ENCODE measurements at places on chromosomes 7 and 10.
A peak's percentile ranks its signal among the peaks of the same experiment; 100 is the strongest.

GRCh38 chr10:126060261-126060931 lies 164.0 kb downstream of the FANK1 start:
- no peak for DNase-seq

GRCh38 chr7:128790315-128791041 lies 1.3 kb upstream of the CCDC136 start:
- no peak for DNase-seq

DNA sequence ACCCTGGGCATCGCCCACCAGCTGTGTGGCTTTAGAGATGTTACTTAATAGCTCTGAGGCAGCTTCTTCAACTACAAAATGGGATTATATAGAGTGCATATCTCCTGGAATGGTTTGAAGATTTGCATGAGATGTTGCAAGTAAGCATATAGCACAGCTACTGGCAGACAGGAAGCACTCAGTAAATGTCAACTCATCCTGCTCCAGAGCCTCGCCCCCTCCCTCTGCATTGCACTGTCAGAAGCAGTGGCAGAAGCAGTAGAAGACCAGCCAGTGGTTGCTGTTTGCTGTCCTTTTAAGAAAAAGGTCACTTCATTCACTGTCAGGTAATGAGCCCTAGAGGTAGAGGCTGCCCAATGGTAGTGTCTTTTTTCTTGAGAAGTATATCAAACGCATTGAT lies 180.0 kb upstream of the GHITM start:
- DNase-seq: peak; percentile 10

DNA sequence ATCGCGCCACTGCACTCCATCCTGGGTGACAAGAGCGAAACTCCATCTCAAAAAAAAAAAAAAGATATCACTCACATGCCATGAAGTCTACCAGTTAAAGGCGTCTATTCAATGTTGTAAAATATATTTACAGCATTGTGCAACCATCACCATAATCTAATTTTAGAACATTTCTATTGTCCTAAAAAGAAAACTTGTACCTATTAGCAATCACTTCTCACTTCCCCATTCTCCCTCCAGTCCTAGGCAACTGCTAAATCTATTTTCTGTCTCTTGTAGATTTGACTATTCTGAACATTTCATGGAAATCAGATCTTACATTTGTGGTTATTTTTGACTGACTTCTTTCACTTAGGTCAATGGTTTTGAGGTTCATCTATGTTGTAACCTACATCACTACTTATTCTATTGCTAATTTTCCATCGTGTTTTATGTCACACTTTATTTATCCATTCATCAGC lies 25.2 kb upstream of the OTUD1 start:
- DNase-seq: no peak

DNA sequence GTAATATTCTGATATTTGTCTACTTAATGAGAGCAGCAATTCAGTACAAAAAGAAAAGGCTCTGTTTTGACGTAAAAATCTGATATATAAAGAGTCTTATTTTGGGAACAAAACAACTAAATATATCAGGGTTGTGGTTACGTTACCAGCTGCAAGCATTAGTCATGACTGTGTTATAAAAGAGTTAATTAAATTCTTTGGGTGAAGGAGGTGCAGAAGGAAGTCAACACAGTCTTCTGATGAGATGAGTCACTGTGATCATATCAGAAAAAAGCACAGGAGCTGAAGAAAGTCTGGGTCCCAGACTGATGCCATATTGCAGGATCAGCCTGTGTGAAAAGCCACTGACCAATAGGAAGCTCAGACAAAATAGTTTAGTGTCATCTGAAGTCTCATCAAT lies 234.3 kb upstream of the TEX47 start:
- DNase-seq: no peak

DNA sequence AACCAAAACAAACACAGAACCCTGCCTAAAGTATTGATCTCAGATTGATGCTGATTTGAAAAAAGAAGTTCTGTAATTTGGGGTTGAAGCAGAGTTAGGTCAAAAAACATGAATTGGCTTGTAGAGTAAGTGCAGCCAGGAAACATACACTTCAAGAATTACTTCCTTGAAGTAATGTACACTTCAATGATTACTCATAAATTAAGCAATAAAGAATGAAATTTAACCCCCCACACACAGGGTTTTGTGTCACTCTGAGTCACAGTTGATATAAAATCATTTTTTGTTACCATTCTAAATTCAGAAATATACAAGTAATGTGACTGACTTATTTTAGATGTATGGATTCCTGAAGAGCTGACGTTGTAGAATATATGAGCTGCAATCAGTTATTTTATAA lies 622.2 kb downstream of the POM121L12 start:
- no peak for DNase-seq

DNA sequence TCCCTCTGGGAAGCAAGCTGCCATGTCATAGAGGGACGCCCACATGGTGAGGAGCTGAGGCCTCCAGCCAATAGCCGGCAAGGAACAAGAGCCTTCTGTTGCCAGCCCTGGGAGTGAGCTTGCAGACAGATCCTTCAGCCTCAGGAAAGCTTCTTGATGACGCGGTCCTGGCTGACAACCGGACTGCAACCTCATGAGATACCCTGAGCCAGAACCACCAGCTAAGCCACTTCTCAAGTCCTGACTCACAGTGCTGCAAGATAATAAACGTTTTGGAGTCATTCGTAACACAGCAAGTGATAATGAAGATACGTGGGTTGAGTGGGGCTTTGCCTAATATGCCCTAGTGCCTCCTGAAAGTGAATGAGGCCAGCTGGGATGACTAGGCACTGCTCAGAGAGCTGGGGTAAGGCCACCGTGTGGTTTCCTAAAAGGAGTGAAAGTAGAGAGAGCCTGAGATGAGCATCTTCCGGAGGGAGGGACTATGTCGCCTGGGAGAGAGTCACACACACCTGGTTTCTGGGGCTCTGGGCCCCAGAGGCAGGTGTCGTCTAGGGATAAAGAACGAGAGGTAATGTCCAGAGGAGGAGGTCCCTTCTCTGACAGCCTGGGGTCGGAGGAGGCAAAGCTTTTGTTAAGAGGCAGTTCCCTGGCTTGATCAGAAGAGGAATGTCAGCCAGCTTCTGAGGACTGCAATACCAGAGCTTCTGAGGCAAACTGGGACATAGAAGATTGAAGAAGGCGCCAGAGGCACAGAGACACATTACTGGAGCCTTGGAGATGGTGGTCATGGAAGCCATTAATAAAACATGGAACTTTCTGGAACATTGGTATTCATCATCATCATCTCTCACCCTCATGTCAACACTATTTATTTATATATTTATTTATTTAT lies 53.6 kb downstream of the PYROXD2 start:
- DNase-seq: peak; percentile 72

DNA sequence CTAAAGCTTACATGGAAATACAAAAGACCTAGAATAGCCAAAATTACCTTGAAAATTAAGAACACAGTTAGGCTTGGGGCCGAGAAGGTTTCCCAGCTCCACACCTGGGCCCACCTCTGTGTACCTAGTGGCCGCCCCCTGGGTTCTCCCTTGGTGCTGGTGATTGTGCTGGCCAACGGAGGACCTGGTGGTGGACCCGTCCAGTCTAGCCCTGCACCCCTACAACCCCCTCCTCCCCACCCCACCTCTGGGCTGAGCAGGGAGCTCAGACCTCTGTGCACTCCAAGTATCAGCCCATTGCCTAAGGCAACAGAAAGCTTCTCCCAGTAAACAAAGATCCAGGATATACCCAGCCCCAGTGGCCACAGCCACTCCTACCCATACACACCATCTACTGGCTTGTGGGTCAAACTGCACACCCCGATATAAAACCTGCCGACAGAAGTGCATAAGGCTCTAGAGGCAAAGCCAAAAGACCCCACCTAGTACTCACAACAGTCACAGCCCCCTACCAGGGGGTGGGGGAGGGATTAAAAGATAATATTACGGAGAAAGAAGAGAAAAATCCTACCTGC lies 105.0 kb upstream of the DIP2C start:
- no peak for DNase-seq

GRCh38 chr10:24355056-24355688 lies 146.2 kb downstream of the KIAA1217 start:
- no peak for DNase-seq

GRCh38 chr7:100949227-100949932 lies at the start of gene MUC3A:
Gene MUC3A (plus strand): TSS chr7:100949534. CDS start chr7:100949625, 91 bp downstream.
- no peak for DNase-seq

DNA sequence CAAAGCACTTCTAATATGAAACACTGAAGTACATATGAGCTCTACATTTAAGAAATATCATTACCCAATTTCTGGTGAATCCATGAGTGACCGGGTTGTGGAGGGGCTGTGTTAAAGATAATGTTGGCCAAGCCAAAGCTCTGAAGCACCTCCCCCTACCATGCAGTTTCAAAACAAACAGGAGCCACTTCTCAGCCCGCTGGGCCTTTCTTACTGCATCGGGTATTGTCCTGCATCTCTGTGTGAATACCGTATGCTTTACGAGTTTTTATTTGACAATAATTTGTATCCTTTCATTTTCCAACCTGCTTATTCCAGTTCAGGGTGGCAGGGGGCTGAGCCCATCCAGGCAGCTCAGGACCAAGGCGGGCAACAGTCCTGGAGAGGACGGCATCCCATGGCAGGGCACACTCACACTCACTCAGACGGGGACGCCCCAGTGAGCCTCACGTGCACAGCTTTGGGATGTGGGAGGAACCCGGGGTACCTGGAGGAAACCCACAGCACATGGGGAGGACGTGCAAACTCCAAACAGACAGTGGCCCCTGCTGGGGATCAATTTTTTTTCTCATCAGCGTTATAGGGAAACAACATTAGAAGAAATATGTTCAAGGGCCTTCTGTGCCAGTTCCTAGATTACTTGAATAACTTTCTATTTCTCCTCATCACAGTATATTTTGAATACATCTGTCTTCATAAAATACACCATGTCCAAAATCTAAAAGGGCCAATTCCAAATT lies 1.9 kb downstream of the RNF32 start:
- DNase-seq: no peak

GRCh38 chr7:132991615-132992587 lies 90.0 kb downstream of the CHCHD3 start:
- no peak for DNase-seq

GRCh38 chr10:13163859-13164258 lies 2.5 kb downstream of the MCM10 start:
- no peak for DNase-seq

- no peak for DNase-seq
Measured at GRCh38 chr10:86367152-86367951, 757 bp upstream of the GRID1 start.

GRCh38 chr7:122166275-122166674 lies 22.2 kb upstream of the AASS start:
- no peak for DNase-seq

DNA sequence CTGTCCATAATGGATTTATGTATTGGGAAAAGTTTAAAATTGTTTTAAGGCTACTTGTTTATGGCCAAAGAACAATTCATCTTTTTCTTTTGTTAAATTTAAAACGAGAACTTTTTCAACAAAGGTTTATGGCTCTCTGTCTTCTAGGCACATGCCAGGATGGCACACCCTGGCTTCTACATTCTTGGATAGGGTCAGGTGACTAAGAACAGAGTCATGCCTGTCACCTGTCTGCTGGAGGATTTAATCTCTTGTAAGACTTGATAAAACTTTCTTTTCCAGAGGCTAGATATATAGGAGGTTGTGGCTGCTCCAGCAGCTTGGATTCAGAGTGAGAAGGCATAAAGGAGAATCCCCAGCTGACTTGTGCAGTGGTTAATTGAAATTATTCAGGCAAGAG lies 915.4 kb downstream of the GATA3 start:
- DNase-seq: no peak

- DNase-seq: no peak
Measured at GRCh38 chr10:28890121-28890950, 213.0 kb downstream of the BAMBI start.

DNA sequence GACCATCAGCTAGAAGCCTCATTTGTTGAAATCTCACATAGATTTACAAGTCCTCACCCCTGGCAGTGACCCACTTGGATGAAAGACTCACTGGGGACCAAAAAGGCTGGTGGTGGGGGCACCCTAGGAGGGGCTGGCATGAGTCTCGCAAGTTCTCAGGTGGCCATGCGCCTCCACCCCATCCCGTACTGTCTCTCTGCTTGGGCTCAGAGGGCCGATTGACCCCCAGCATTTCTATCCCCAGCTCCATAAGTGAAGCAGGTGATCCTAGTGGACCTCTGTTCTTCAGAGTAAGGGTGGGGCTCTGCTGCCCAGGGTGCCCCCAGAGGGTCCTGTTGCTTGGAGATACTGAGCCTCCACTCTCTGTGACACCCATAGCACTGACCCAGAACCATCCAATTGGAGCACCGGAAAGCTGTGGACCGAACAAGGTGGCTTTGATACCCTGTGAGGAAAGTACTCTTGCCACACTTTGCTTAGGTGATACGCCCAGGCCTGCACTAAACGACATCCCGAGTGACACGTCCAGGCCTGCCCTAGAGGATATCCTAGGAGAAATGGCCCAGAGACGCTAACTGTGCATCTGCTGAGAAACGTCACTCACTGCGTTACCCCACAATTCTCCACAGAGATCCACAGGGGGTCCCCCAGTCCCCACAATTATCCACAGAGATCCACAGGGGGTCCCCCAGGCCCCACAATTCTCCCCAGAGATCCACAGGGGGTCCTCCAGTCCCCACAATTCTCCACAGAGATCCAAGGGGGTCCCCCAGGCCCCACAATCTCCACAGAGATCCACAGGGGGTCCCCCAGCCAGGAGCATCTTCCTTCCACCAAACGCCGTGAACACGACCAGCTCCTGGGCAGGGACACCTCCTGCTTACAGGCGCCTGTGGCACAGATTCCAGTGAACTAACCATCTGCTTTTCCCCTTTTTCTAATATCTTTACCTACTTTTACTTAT lies 262.9 kb downstream of the PTPRN2 start:
- no peak for DNase-seq

DNA sequence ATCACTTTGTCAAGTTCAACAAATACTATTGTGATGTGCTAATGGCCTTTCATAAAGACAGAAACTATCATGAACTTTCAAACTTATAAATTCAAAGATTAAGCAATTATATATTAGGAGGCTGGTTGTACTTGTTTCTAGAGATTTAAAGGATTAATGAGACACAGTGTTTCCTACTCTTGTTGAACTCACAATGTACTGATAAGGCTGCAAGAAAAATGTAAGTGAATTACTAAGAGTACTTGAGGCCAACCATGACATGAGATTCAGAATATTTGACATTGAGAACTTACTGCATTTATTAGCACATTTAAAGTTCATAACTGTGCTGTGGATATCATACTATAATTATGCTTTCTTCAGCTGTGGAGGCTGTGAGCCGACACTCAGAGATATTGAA lies 1210.5 kb upstream of the SORCS1 start:
- no peak for DNase-seq

- no peak for DNase-seq
Measured at GRCh38 chr10:34107626-34108516, 707.2 kb downstream of the PARD3 start.

GRCh38 chr7:135389971-135390370 lies 119.9 kb downstream of the CNOT4 start:
- no peak for DNase-seq

GRCh38 chr7:11341285-11341944 lies 367.7 kb downstream of the PHF14 start:
- DNase-seq: no peak

GRCh38 chr7:107045195-107045960 lies 873 bp downstream of the PRKAR2B start:
- DNase-seq: no peak

GRCh38 chr10:58467931-58468635 lies 44.6 kb upstream of the BICC1 start:
- DNase-seq: no peak

- DNase-seq: no peak
Measured at GRCh38 chr10:131959841-131960240, 21.9 kb downstream of the BNIP3 start.
